NCI-H524 (cell line): ENCODE measurements at places on chromosomes 3 and 15.
A peak's percentile ranks its signal among the peaks of the same experiment; 100 is the strongest.

- no peak for DNase-seq
These were observed at the start of gene CD96 for GRCh38 chr3:111541911-111542483. CD96 (plus strand) TSS chr3:111542197; CDS start chr3:111542249, 52 bp downstream.

DNA sequence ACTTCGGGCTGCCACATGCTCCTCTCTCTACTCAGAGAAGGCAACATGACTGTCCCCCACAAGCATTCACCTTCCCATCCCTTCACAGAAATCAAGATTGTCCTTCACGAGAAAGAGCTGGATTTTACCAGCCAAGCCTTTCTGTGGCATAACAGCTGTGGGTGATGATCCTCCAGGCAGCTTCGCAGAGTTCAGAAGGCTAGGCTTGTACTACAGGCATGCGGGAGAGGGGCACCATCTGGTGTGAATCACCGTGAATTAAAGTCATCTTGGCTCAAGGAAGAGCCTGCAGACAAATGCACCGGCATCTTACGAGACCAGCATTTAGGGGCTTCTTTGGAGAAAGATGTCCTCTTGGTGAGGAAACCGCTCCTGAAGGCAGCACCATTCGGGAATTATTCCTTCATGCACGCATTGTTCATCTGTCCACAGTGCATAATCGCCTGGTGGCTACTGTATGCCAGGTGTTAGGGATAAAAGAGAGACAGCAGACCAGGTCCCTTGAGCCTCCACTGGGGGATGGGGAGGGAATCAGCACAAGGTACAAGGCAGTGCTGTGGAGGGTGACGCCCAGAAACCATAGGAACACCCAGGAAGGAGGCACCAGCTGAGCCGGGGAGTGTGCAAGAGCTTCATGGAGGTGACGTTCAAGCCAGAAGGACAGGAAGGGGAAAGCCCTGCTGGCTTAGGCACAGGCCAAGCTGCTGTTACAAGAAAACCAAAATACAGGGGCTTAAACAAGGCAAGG, 108.6 kb downstream of the TMEM266 start:
- DNase-seq = peak; percentile 93

DNA sequence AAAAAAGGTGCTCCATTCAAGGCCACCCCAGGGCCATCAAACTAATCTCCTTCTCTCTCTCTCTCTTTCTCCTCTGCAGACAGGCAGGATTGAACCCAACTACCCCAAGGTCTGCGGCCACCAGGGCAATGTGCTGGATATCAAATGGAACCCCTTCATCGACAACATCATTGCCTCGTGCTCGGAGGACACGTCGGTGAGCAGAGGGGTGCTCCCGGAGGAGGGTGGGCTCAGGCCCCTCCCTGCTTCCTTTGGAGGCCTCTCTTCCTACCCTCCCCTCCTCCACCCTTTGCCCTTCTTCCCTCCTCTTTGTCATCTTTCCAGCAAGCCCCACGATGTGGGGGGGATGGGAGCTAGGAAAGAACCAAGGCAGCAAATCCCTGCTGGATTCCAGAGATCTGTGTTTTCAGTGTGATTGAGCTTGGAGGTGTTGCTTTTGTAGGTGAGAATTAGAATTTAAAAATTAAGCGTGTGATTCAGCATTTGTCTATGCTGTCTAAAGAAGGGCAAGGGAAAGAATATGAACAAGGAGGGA, 116.3 kb downstream of the CORO2B start:
- DNase-seq = no peak

- no peak for DNase-seq
These were observed 66.9 kb upstream of the FGF12 start for GRCh38 chr3:192794216-192794615.

GRCh38 chr3:114089675-114090074, 33.1 kb downstream of the QTRT2 start:
- DNase-seq = no peak

- DNase-seq = peak; percentile 27
These were observed 11.7 kb upstream of the WNT7A start for GRCh38 chr3:13891492-13892073.

GRCh38 chr3:66588340-66588847, 87.6 kb upstream of the LRIG1 start:
- no peak for DNase-seq
